ENCODE measurements at places on chromosomes 4 and X.

GRCh38 chr4:103292959-103293358, 94.8 kb upstream of the CENPE start:
- DNase-seq: no peak

- DNase-seq: no peak
These were observed 64.8 kb downstream of the QDPR start for GRCh38 chr4:17447056-17447455.

- DNase-seq: no peak
These were observed 4.3 kb downstream of the STIM2 start for GRCh38 chr4:26864899-26865298.

DNA sequence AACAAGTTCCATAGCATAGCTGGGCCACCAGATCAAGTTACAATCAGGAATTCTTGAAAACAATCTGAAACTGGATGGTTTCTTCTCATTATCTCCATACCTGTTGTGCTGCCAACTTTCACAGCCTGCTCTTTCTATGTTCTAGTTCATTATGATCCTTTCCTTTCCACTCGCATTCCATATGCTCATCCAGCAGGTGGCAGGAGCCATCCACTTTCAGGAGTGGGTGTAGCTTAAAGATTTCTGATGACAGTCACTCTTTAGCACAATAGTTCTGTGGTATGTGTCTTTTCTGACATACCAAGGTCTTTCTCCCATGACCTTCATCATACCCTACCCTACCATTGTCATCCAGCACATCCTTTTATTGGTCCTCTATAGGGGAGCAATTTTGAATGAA, 46.4 kb downstream of the PAGE2 start:
- DNase-seq: peak; percentile 22

DNA sequence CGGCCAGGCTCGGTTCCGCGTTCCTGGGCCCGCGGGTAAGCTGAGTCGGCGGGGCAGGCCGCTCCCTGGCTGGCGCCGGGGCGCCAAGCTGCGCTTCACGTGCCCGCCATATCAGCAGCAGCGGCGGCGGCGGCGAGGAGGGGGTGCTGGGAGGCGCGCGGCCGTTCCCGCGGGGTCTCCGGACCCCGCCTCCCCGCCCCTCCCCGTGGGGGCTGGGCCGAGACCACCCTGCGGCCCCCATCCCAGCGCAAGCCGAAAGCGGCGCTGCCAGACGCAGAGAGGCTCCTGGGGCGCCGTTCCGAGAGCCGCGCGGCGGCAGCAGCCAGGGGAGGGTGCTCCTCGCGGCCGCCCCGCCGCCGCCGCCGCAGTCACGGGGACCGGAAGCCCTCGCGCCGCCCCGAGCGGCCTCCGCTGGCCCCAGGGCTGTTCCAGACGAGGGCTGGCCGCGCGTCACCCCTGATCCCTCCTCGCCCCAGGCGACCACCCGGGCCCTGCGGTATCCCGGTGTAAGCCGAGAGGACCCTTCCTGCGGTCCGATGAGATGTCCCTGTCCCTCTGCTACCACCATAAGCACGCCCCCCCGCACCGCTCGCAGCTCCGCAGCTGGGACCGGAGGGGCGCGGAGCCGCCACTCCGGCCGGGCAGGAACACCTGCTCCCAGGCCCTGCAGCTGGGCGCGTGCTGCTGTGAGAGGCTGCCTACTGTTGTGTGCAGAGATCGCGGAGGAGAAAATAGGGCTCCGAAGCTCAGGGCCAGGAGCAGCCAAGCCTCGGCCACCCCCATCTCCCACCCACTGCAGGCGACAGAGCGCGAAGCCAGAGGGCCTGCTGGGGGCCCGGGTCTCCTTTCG, 7.5 kb upstream of the BCOR start:
- peak; percentile 42 for DNase-seq

GRCh38 chr4:687048-687970, 1.6 kb downstream of the SLC49A3 start:
- DNase-seq: no peak

DNA sequence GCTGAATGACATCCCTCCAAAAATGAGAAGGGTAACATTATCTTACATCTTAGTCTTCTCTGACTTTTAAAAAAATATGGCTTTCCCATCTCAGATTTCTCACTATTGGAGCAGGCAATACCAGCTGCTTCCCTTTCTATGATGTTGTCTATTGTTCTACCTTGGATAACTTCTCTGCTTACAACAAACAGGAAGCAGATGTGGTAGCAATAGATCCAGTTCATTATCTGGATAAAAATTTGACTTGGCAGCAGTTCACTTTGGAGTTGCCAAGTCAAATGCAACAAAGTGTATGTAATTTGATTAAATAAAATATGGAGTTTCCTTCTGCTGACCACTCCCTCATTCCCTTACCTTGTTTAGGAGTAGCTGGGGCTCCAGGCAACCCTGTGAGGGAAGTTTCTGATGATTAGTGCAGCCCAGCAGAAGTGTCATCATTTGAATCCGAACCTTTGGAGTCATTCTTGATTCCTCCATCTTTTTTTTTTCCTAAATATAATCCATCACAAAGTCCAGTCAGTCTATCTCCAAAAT, 72.0 kb upstream of the GPRIN3 start:
- DNase-seq: no peak

DNA sequence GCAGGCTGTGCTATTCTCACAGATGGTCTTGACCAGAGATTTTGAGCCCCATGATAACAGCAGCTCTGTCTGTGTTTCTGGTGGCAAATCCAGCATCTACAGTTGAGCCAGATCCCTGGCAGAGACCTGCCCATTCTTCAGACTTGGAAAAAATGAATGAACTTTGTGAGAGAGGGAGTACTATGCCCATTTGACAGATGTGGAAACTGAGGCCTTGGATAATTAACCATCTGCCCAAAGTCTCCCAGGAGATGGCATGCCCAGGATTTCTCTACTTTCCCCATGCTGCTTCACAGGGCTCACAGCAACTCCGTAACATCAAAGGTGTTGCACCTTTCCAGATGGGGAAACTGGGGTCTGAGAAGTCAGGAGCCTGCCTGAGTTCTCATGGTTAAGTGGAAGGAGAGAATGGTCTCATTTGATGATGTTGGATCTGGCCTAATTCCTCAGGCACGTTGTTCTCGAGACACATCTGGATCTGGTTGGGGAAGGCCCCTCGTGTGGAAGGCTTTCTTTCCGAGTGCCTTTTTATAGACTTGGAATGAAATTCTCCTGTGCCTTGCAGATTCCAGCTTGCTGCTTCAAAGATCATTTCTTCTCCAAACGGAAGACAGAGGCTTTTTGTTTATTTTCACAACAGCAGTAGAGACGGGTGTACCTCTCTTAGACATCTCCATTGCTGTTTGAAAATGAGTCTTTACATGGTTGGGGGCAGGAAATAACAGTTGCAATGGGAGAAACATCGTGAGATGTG, 73.3 kb upstream of the STX18 start:
- DNase-seq: no peak

Data from SK-N-DZ (cell line).